Stimulated activated CD8-positive, alpha-beta memory T cell treated with anti-CD3 and anti-CD28 coated beads, Interleukin-12 subunit alpha, Interleukin-12 subunit beta, amount 100 ng/mL, for 1 hour (primary cell): ENCODE measurements at places on chromosomes 11 and 22.

DNA sequence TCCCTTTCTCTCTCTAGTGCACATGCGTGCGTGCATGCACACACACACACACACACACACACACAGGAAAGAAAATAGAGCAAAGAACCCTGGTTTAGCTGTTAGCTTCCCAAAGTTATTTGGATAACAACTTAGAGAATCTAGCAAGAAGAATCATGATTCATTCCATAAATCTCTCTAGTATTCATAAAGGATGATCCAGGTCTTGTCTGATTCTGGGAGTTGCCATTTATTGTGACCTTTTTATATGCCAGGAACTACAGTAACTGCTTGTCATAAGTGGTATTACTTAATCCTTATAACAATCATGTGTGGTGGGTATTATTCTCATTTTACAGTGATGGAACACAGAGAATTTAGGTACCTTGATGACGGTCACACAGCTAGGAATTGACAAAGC is 141.5 kb upstream of the MTMR2 start:
- DNase-seq, result no peak

GRCh38 chr22:44455963-44456358 is 42.1 kb downstream of the RTL6 start:
- DNase-seq, result no peak

- no peak for DNase-seq
Measured at GRCh38 chr11:35549787-35550186, 24.4 kb upstream of the PAMR1 start.

DNA sequence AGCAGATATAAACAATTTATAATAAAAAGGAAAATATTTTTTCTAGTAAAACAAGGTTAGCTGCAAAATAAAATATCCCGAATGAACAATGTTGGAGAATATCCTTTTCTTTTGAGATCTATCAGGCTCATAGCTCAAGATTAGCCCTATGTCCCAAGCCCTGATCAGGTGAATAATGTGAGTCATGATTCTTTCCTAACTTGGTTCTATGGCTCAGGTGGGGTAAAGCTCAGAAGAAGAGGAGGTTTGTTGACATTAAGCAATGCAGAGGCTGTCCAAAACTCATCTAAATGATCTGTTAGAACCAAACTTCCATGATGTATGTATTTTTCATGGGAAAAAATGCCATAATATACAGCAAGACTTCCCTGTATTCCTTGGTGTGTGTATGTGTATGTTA is 86.1 kb downstream of the TRIM44 start:
- no peak for DNase-seq

DNA sequence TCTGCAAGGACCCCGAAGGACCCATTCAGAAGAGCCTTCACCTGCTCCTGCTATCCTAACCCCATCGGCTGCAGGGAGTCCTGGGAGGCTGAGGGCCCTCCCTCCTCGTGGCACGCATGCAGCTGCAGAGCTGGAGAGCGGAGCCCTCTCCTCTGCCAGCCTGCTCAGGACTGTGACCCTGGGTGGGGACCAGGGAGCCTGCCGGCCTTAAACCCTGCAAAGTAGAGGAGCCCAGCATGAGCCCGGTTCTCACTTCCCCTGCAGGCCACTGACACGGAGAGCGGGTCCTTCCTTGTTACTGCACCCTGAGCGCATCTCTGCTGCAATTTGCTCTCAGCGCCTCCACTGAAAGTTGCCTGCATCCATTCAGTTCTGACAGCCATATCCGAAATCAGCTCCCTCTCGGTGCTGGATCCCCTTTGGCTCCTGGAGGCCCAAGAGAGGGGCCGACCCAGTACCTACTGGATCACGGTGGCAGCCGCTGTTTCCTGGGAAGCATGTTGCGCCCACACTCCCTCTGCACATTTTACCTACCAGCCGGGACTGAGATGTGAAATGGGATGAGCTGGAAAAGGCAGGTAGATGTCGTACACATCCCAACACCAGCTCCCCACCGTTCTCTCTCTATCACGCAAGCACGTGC is 312.1 kb downstream of the NTM start:
- no peak for DNase-seq

GRCh38 chr11:36383195-36383594 is 87.1 kb downstream of the PRR5L start:
- no peak for DNase-seq

DNA sequence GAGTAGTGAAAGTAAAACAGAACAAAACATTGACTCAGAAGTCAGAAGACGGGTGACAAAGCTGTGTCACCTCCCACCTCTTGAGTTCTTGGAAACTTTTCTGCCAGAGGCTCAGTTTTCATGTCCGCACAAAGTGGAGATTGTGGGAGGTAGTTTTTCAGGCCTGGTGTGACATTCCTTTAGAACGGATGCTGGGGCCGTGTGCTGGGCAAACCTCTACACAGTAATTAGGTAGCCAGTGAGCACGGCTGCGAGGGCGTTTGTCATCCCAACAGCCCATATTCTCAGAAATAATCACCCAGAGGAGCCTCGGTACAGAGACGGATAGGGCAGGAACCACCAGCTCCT is 1054.4 kb downstream of the TBC1D22A start:
- no peak for DNase-seq

- DNase-seq, result no peak
Measured at GRCh38 chr11:111539426-111540113, 950 bp upstream of the LAYN start.
